ENCODE measurements at places on chromosomes 11 and 22. TPM values are rescaled to one million over a fixed set of nuclear protein-coding genes. Genes with fewer than 3 reads are reported as not detected.

Gene GAB2
- 12.7 TPM for total RNA-seq

Gene C11orf42
- not detected for total RNA-seq

Gene MRGPRX3
- total RNA-seq = not detected

Gene POU2F3
- 3.3 TPM for total RNA-seq

Gene NCAM1
- 4.6 TPM for total RNA-seq

Gene CASP5
- total RNA-seq = not detected

Gene ZBTB16
- not detected for total RNA-seq

Gene LMO2
- total RNA-seq = 1.3 TPM

Gene DMC1
- 4.4 TPM for total RNA-seq

- H3K36me3 ChIP-seq = peaks cover 48% of the 10 kb centered on the region
- H3K27me3 ChIP-seq = no peaks in the 10 kb centered on the region
- no peak overlapping the region for H3K4me3 ChIP-seq
- peaks cover 18% of the 10 kb centered on the region for H3K4me1 ChIP-seq
- H3K27ac ChIP-seq = no peak overlapping the region
These were observed 3.2 kb upstream of the PTDSS2 start for GRCh38 chr11:446891-447290.

- H3K27ac ChIP-seq = no peak overlapping the region
- no peaks in the 10 kb centered on the region for H3K27me3 ChIP-seq
- no peak overlapping the region for H3K4me3 ChIP-seq
- H3K36me3 ChIP-seq = no peaks in the 10 kb centered on the region
- no peak for DNase-seq
- peaks cover 33% of the 10 kb centered on the region for H3K4me1 ChIP-seq
These were observed 17.4 kb downstream of the SMCO4 start for GRCh38 chr11:93525601-93526345.

GRCh38 chr11:23727794-23728193 is 769.1 kb upstream of the LUZP2 start:
- H3K4me1 ChIP-seq = peaks cover 25% of the 10 kb centered on the region
- H3K27me3 ChIP-seq = no peaks in the 10 kb centered on the region
- H3K4me3 ChIP-seq = no peak overlapping the region
- peak; percentile 19 for DNase-seq
- no peaks in the 10 kb centered on the region for H3K36me3 ChIP-seq

- DNase-seq = peak; percentile 79
- peaks cover 14% of the 10 kb centered on the region for H3K4me1 ChIP-seq
- peak overlapping the region; percentile 97 for H3K27ac ChIP-seq
- peak overlapping the region; percentile 99 for H3K4me3 ChIP-seq
- H3K27me3 ChIP-seq = no peaks in the 10 kb centered on the region
These were observed 1.7 kb downstream of the CAPRIN1 start for GRCh38 chr11:34053161-34053686.

DNA sequence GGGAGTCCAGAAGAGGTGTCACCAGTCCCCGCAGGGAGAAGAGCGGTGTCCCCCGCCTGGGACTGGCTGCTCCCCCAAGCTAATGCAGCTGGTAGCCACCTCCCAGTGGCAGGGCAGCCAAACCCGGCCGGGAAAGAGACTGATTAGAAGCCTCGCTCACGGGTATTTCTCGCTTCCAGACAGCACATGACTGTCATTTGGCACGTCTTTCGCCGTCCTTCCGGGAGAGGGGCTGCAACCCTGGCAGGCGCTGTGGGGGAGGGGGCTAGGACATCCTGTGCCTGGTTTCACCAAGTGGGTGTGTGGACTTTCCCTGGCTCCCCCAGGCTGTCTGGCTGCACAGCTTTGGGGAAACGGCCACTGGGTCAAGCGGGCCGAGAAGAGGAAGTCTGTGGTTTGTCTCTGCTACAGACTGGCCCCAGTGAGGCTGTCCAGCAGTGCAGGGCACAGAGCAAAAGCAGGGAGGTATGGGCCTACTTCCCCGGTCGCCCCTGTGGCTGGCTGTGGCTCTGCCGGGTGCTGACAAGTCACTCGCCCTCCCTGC is 3.8 kb downstream of the CD81 start:
- no peak overlapping the region for H3K27ac ChIP-seq
- no peaks in the 10 kb centered on the region for H3K27me3 ChIP-seq
- H3K4me3 ChIP-seq = no peak overlapping the region
- peaks cover 31% of the 10 kb centered on the region for H3K36me3 ChIP-seq
- H3K4me1 ChIP-seq = peaks cover 8% of the 10 kb centered on the region

DNA sequence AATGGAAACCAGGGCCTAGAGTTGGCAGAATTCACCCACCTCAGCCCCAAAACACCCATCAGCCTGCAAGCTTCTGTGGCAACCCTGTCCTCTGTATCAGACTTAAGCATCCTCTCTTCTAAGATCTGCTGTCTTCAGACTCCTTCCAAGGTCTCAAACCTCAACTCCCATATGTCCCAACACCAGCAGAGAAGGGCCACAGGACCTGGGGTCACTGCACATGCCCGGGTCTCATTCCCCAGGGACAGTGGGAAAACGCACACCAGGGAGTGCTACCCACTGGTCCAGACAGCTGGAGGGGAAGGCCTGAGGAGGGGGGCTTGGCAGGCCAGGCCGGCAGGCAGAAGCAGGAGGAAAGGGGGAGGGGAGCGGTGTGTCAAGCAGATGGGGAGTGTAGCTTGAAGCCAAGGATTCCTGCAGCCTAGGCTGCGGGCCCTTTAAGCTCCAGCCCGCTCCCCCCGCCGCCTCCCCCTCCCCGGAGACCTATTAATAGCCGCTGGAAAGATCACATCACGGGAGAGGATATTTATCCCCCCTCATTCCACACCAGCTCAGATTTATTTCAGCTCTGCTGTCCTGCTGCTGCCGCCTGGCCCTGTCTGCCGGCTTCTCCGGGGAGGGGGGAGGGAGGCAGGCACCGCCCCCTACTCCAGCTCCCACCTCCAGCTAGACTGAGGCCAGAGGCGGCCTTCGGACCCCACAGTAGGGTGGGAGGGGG is 16.7 kb downstream of the BCL9L start:
- H3K27ac ChIP-seq = peak overlapping the region; percentile 84
- peaks cover 74% of the 10 kb centered on the region for H3K36me3 ChIP-seq
- H3K27me3 ChIP-seq = no peaks in the 10 kb centered on the region
- peak overlapping the region; percentile 78 for H3K4me3 ChIP-seq
- peaks cover 30% of the 10 kb centered on the region for H3K4me1 ChIP-seq

DNA sequence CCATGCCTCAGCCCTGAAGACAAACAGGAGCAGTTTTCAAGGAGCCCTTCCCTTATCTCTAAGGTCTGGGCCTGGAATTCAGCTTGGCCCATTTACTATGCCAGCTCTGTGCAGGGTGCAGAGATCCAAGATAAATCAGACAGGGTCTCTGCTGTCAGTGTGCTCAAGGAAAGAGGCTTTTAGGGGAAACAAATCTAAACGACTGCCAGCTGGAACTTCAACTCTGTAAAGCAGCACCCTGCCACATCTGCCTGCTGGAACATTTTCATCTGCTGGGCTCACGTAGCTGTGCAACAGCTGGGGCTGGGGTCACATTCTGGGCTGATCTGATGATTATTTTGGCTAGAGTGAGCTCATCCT is 19.8 kb upstream of the EHF start:
- DNase-seq = no peak
- H3K4me3 ChIP-seq = peak overlapping the region; percentile 51
- no peaks in the 10 kb centered on the region for H3K27me3 ChIP-seq
- peaks cover 89% of the 10 kb centered on the region for H3K4me1 ChIP-seq

GRCh38 chr22:30863081-30863833 is 105.3 kb downstream of the MORC2 start:
- DNase-seq = no peak
- no peak overlapping the region for H3K27ac ChIP-seq
- H3K36me3 ChIP-seq = no peaks in the 10 kb centered on the region

GRCh38 chr11:62678433-62678769 is 472 bp downstream of the UBXN1 start:
- H3K27ac ChIP-seq = peak overlapping the region; percentile 84
- H3K4me3 ChIP-seq = peak overlapping the region; percentile 86
- H3K36me3 ChIP-seq = peaks cover 61% of the 10 kb centered on the region
- H3K27me3 ChIP-seq = no peaks in the 10 kb centered on the region

- H3K27ac ChIP-seq = no peak overlapping the region
- peaks cover 45% of the 10 kb centered on the region for H3K27me3 ChIP-seq
- H3K36me3 ChIP-seq = no peaks in the 10 kb centered on the region
- H3K4me1 ChIP-seq = no peaks in the 10 kb centered on the region
- no peak overlapping the region for H3K4me3 ChIP-seq
These were observed 39.0 kb downstream of the SLCO2B1 start for GRCh38 chr11:75189911-75190310.

- peaks cover 37% of the 10 kb centered on the region for H3K27me3 ChIP-seq
- no peak overlapping the region for H3K27ac ChIP-seq
These were observed 348.4 kb upstream of the NARS2 start for GRCh38 chr11:78922859-78923625.

- peaks cover 33% of the 10 kb centered on the region for H3K36me3 ChIP-seq
- H3K27me3 ChIP-seq = peaks cover 46% of the 10 kb centered on the region
- no peak overlapping the region for H3K27ac ChIP-seq
- peaks cover 17% of the 10 kb centered on the region for H3K4me1 ChIP-seq
- no peak for DNase-seq
These were observed 300 bp downstream of the WNT11 start for GRCh38 chr11:76206077-76206326.

- no peaks in the 10 kb centered on the region for H3K27me3 ChIP-seq
- peaks cover 18% of the 10 kb centered on the region for H3K4me1 ChIP-seq
- H3K4me3 ChIP-seq = no peak overlapping the region
- H3K27ac ChIP-seq = no peak overlapping the region
- no peak for DNase-seq
These were observed 25.1 kb upstream of the USP47 start for GRCh38 chr11:11816511-11817314.

DNA sequence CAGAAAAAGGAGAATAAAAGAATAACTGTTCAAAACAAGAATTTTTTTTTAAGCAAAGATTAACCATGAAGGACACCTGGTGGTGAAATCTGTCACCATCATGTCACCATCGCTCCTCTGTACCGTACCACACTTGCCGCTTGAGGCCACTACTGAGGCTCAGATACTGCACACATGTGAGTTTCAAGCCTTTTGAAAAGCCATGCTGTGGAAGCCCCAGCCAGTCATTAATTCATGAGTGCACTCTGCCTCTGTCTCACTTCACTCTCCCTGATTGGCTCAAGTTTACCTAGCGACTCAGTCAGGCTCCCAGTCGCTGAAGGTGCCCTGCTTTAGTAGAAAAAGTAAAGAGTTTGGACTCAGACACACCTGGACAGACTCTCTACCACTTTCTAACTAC is 6.6 kb upstream of the MS4A12 start:
- no peak overlapping the region for H3K4me3 ChIP-seq
- no peaks in the 10 kb centered on the region for H3K4me1 ChIP-seq
- H3K27me3 ChIP-seq = no peaks in the 10 kb centered on the region
- peak; percentile 67 for DNase-seq

DNA sequence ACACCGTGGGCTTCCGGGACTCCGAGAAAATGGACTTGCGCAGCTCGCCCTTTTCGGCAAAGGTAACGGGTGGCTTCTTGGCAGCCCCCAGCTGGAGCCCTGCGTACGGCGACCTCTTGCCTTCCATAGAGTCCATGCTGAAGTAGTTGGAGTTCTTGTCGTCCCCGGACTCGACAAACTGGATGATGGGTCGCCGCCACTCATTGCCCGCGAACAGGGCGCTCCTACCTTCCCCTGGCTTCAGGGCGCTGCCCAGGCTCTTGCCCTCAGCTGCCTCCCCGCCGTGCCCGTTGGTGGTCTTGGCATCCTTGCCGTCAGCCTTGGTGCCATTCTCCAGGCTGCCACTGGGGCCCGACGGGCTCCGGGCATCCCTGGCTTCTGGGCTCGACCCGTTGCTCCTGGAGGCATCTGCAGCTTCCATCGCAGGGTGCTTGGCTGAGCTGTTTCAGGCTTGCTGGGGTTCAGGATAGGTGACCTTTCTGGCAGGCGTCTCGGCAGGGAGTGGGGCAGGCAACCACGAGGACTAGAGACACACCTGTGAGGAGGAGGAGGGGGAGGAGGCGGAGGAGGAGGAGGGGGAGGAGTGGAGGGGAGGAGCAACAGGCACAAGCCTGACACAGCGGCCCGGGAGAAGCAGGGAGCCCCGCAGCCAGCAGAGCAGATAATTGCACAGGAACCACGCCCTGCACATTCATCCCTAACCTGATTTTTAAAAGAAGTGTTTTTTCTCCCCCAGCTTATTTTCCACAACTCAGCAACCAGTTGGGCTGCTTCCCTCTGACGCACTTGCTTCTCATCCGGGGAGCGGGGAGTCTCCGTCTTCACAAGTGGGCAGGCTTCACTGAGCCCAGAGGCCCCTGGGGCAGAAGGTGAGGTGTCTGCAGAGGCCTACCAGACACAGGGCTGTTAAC is at the start of gene TRIM29:
Gene TRIM29, minus strand, starts transcription at position 503 of the 911 bp plus-strand sequence. Its CDS starts 82 bp downstream, at position 421.
- no peaks in the 10 kb centered on the region for H3K4me1 ChIP-seq
- H3K27me3 ChIP-seq = peaks cover 37% of the 10 kb centered on the region
- no peak within 1 kb of the TSS for H3K27ac ChIP-seq
- H3K36me3 ChIP-seq = no peaks in the 10 kb centered on the region
- peak within 1 kb of the TSS; percentile 56 for H3K4me3 ChIP-seq

DNA sequence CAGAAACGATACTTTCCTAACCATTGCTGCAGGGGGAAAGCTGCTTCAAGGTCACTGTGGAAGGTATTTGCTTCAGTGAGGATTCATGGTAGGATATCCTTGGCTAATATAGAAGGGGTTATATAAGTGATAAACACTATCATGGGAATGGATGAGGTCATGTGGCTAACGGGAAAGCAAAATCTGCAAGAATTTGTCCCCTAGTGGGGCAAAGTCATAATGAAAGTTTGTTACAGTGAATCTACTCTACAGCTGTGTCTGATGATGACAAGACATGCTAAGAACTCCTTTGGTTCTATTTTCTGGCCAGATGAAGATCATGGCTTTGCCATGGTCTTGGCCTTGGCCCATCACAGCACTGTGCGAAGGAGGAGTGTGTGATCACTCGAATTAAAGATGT is 13.8 kb downstream of the MMP20 start:
- DNase-seq = no peak
- no peaks in the 10 kb centered on the region for H3K27me3 ChIP-seq
- H3K27ac ChIP-seq = peak overlapping the region; percentile 22
- H3K4me1 ChIP-seq = peaks cover 55% of the 10 kb centered on the region

GRCh38 chr11:121452609-121453150 is at the start of gene SORL1-AS1:
Gene SORL1-AS1 (minus strand): TSS chr11:121452967.
- peak within 1 kb of the TSS; percentile 69 for H3K4me3 ChIP-seq
- H3K27me3 ChIP-seq = no peaks in the 10 kb centered on the region
- H3K4me1 ChIP-seq = no peaks in the 10 kb centered on the region
- H3K36me3 ChIP-seq = peaks cover 13% of the 10 kb centered on the region

DNA sequence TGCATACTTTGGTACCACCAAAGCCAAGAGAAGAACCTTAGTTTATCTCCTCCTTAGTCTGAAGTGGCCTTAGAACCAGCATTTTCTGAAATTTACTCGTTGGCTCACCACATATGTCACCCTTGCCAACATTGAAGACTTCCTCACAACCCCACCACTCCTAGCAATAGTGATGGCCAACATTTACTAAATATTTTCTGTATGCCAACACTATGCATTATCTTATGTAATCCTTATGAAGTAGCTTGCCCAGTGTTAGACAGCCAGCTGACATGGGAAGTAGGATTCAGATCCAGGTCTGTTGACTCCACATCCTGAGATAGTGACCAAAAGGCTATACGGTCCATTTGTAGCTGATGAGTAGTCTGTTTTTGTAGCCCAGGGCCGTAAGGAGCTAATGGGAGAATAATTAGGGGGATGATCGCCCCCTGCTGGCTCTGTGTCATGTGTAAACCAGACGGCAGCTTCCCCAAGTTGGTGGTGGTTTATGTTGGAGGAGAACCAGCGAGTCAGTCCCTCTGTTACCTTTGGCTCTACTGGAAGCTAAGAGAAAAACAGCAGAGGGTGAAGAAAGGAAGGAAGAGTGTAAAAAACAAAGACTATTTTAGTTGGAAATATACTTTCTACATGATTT is 120.5 kb upstream of the RASSF10 start:
- peaks cover 31% of the 10 kb centered on the region for H3K36me3 ChIP-seq
- H3K27me3 ChIP-seq = no peaks in the 10 kb centered on the region
- DNase-seq = peak; percentile 82

Measured in Calu3 (cell line).